Stimulated activated naive CD4-positive, alpha-beta T cell (primary cell): ENCODE measurements at places on chromosomes 3 and 15.

DNA sequence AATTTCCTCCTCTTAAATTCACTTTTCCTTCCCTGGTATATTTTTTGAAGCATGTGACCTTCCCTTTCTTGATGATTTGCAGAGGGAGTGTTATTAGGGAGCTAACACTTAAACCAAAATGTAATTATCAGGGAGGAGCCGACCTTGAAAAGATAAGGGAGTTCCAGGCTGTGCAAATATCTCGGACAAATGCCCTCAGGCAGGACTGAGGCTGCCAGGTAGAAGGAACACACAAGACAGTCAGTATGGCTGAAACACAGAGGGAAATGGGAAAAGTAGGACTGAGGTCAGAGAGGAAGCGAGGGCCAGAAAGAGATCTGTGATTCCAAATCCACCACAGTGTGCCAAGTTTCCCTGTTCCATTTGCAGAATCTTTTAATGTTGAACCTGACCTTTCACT lies 221.0 kb downstream of the CNTN3 start:
- no peak for DNase-seq

- DNase-seq = no peak
These were observed 6.4 kb downstream of the CFAP92 start for GRCh38 chr3:128987302-128988100.

DNA sequence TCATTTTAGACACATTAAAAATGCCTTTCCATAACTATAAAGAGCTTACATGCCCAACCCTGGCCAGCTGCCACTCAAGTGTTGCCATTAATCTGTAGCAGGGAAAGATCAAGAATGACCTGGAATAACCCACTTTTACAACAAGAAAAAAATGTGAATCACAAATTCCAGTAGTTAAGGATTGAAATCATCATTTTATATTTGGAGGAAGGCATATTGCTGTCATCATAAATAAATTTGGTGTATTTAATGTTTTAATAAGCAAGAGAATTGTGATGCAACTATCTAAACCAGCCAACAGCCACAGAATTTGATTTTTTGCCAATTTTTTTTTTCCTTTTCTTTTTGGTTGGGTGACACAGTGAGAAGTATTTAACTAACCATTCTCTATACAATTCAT lies 240.0 kb upstream of the SEMA6D start:
- DNase-seq = no peak

GRCh38 chr3:153762411-153763235 lies 358.6 kb upstream of the ARHGEF26 start:
- DNase-seq = no peak

DNA sequence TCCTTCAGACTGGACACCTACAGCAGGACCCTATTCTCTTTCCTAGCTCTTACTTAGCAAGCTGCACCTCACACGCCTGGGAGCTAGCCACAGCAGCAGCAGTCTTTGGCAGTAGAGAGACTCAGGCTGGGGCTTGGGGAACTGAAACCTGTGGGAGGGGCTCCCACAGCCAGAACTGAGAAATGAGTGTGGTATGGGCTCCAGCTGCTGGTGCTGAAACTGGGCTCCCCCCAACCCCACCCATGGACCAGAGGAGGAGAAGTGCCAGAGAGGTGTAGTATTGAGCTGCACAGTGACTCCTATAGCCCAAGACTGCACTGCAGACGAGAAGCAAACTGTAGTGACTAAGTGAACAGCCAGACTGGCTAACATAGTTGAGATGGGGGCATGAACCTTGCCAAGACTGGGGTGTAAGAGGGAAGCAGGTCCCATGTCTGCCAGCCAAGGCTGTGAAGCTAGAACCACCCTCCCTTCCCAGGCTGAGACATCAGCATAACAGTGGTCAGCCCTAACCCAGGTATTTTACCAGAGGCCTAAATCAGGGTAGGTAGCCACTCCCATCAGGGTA lies 62.5 kb downstream of the MYO5A start:
- no peak for DNase-seq

- DNase-seq = no peak
These were observed at the start of gene FBXL2 for GRCh38 chr3:33277193-33277882. Gene FBXL2 (plus strand): TSS chr3:33277442. CDS start chr3:33277513, 71 bp downstream.

- DNase-seq = no peak
These were observed 49.3 kb upstream of the KCNAB1 start for GRCh38 chr3:156071031-156071430.

DNA sequence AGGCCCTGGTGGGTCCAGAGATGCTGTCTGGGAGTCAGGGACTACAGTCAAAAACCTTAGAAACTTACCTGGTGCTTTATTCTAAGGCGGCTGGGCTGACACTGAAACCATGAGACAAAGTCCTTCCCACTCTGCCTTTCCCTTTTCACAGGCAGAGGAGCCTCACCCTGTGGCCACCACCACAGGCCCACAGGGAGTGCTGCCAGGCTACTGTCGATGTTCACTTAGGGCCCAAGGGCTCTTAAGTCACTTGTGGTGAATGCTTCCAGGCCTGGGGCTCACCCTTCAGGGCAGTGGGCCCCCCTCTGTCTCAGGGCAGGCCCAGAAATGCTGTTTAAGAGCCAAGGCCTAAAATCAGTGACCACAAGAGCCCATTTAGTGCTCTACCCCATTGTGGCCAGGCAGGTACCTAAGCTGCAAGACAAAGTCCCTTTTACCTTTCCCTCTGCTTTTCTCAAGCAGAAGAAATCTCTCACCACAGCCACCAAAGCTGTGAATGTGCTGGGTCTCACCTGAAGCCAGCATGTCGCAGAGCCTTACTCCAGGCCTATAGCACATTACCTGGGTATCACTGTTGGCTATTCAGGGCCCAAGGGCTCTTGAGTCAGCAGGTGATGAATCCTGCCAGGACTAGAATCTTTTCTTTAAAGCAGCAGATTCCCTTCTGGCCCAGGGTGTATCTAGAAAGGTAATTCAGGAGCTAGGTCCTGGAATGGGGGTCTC lies 39.5 kb upstream of the GOLGA6B start:
- no peak for DNase-seq

- DNase-seq = no peak
These were observed 18.3 kb downstream of the TMED3 start for GRCh38 chr15:79329171-79329611.

DNA sequence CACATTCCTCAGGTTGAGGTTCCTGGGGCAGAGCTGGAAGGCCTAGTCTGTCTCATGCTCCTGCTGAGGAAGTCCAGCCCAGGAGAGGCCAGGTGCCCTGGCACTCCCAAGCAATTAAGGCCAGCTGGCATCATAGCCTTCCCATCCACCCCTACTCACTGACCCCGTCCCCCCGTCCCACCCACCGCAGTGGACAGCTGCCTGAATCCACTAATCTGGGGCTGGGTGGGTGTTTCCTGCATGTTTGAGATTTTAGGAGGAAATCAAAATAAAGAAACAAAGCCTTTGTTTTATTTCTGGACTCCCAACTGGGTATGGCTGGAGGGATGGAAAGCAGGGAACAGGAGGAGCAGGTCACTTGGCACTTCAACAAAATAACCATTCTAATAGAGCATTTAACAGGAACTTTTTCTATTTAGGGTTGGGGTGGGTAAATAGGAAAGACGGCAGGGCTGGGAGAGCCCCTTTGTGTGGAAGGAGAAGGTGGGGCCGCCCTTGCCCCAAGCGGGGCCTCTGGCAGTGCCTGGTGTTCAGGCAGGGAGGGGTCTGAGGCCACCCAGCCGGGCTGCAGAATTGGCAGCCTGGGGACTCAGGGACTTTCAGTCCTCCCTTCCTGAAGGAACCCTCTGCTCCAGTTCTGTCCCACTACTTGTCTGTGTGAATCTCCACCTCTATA lies 8.5 kb downstream of the MRAS start:
- no peak for DNase-seq

DNA sequence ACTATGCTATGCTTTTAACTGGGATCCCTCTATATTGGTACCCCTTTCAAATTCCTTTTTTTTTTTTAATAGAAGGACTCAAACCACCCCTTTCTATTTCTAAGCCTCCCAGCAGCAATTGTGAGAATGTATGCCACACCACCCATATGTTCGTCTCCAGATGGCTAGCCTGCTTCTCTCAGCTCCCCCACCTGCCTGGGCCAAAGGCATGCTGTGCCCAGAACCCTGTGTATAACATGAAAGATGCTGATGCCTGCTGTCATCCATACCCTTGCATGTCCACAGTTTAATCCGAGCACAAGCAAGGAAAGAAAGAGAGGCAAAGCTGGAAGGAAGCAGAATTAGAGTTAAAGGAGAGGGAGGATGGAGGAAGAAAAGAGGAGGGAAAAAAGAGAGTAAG lies 159.5 kb upstream of the CNTN6 start:
- DNase-seq = no peak
